MG63 (cell line): ENCODE measurements at places on chromosomes 4 and X.

- no peak for DNase-seq
Measured at GRCh38 chr4:163757219-163757618, 262.7 kb downstream of the TMA16 start.

GRCh38 chr4:188822698-188823097, 683.5 kb downstream of the TRIML1 start:
- DNase-seq, result peak; percentile 10

DNA sequence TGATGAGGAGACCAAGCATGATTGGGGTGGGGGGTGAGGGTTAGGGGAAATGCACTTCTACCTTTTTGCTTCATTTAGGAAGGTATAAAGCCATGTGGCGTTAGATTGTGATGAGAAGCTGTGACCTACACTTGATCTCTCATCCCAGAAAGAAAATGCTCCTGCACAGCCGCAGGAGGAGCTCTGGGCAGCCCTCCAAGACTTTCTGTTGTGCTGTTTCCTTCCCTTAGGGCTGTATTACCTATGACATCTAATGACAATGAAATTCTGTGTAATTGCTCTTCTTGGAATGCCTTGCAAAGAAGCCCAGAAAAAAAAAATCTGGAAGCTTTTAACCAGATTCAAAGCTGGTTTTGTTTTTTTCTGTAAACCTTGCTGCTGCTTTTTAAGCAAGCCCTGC, 13.4 kb downstream of the PRPS2 start:
- DNase-seq, result no peak

DNA sequence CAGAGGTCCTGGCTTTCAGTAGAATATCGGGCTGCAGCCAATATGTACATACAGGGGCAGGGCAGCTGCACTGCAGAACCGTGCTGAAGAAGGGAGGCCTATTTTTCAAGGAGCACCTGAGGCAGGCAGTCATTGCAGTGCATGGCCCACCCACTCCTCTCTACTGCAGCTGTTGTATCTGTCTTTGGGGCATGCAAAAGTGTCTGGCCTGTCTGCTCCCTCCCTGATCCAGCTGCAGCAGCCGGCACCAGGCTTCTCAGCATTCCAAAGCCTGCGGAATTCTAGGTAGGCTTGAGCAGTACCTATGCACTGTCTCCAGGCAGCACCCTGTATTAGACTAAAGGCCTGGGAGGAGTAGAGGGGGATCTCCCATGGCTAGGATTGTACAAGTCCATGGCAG, 415.2 kb upstream of the MAGEB16 start:
- DNase-seq, result no peak
